Aorta (tissue), 5 donors: ENCODE measurements at places on chromosomes 7 and 10. TPM values are rescaled to one million over a fixed set of nuclear protein-coding genes. Genes with fewer than 3 reads are reported as not detected.

DNA sequence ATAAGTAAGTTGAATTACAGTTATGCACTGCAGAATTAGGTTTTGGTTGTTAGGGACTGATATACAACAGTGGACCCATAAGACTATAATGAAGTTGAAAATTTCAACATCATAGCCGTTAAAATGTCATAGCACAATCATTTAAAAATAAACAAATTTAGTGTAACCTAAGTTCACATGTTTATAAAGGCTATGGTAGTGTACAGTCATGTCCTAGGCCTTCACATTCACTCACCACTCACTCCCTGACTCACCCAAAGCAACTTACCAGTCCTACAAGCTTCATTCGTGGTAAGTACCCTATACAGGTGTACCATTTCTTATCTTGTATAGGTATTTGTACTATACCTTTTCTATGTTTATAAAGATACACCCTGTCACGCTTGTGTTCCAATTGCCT lies 113.7 kb downstream of the RAB11FIP2 start:
- no peak overlapping the region for H3K27ac ChIP-seq
- H3K4me1 ChIP-seq, result no peaks in the 10 kb centered on the region
- H3K27me3 ChIP-seq, result no peaks in the 10 kb centered on the region
- DNase-seq, result no peak
- H3K4me3 ChIP-seq, result no peak overlapping the region

- H3K4me3 ChIP-seq, result no peak overlapping the region
- no peaks in the 10 kb centered on the region for H3K36me3 ChIP-seq
- H3K27ac ChIP-seq, result no peak overlapping the region
Measured at GRCh38 chr10:108966005-108966404, 957.3 kb downstream of the XPNPEP1 start.

- H3K27ac ChIP-seq, result no peak overlapping the region
- no peaks in the 10 kb centered on the region for H3K27me3 ChIP-seq
- H3K36me3 ChIP-seq, result no peaks in the 10 kb centered on the region
- no peak for DNase-seq
- H3K4me3 ChIP-seq, result no peak overlapping the region
- no peaks in the 10 kb centered on the region for H3K4me1 ChIP-seq
Measured at GRCh38 chr10:86102031-86102430, 264.6 kb downstream of the GRID1 start.

GRCh38 chr10:104321226-104321625 lies 17.0 kb downstream of the ITPRIP start:
- no peaks in the 10 kb centered on the region for H3K27me3 ChIP-seq
- H3K4me3 ChIP-seq, result no peak overlapping the region
- H3K36me3 ChIP-seq, result no peaks in the 10 kb centered on the region

Gene DLX6
- 0.19 TPM for total RNA-seq

Gene DNAJB6
- total RNA-seq, result 143 TPM

Gene TEX47
- not detected for total RNA-seq

Gene CXCL12
- 322 TPM for total RNA-seq
